Cerebellum (tissue), 4 donors: ENCODE measurements at places on chromosomes 2 and 18.

DNA sequence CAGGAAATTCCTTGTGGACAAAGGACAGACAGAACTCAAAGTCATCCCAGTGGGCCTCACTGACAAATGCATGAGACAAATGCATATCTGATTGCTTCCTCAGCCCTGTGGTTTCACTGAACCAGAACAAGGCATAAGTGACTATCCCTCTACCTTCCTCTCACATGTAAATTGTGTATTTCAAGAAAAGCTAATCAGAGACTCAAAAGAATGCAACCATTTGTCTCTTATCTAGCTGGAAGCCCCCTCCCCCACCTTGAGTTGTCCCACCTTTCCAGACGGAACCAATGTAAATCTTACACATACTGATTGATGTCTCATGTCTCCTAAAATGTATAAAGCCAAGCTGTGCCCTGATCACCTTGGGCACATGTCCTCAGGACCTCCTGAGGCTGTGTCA is 102.0 kb upstream of the TMEM200C start:
- no peak for DNase-seq

DNA sequence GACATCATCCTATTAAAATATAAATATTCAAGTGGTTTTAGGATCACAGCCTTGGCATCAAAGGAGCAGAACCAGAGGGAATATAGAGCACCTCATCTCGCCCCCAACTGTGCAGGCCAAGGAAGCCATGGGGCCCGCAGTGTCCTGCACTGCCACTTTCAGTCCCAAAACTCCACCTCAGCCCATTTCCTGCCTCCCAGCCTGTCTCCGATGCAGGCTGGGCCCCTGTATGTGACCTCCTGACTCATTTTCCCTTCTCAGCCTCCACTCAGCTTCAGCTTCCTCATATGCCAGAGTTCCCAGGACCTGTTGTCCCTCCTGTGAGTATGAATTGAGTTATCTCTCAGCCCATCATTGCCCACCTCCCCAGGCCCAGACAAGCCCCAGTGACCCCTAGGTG is 72.9 kb upstream of the GLI2 start:
- no peak for DNase-seq

GRCh38 chr18:51137891-51138290 is 59.6 kb downstream of the MEX3C start:
- DNase-seq, result no peak

GRCh38 chr2:204172145-204172600 is 235.6 kb downstream of the ICOS start:
- no peak for DNase-seq

DNA sequence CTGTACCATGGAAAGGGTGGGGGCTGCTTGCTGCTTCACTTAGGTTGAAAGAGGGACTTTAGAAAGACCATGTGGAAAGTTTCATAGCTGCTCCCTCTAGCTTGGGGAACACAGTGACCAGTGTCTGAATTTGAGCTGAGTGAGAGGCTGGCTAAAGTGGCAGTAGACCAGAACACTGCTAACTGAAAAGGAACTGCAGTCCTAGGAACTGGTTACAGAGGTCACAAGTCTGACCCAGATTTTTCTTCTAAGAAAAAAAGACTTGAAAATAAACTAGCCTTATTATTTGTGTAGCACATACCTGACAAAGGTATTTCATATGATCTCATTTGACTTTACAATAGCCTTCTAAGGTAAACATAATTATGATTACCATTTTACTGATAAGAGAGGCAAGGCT is 153.6 kb downstream of the FSHR start:
- DNase-seq, result no peak

- DNase-seq, result no peak
Measured at GRCh38 chr2:229526951-229527350, 187.4 kb downstream of the DNER start.

DNA sequence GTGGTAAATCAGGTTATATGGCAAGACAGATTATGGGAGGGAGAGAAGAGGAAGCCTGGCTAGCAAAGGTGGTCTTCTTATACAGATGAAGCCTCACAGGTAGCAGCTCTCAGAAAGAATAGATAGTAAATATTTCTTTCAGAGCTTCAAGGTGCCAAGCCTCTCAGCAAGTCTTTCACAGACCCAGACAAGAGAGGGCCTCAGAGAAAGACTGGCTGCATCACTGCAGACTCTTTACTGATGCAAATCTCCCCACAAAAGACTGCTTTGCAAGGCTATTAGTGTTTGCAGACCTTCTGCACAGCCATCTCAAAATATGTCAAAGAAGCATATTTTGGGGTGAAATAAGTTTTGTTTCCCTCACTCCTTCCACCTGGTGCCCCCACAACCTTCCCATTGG is 372.4 kb upstream of the RND3 start:
- DNase-seq, result no peak

- no peak for DNase-seq
Measured at GRCh38 chr18:8705961-8706790, 820 bp downstream of the MTCL1 start.

DNA sequence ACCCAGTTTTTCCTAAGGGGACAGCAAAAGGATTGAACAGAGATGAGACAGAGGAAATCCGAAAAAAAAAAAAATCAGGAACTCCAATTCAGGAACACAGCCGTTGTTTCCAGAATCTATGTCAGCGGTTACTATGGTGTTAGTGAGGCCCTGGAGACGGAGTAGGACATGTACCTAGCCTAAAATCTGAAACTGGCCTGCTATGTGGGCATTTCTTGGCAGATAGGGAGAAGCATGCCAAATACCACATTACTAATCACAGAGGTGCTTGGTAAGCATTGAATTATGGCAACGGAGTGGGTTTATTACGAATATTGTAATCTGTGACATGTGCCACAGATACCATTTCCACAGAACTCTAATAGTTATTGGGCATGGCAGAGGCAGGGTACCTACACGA is 530.6 kb downstream of the CCDC85A start:
- DNase-seq, result no peak

GRCh38 chr2:4272261-4272858 is 569.0 kb downstream of the DCDC2C start:
- no peak for DNase-seq

GRCh38 chr2:113237604-113238160 is 41.0 kb downstream of the PAX8 start:
- DNase-seq, result no peak

DNA sequence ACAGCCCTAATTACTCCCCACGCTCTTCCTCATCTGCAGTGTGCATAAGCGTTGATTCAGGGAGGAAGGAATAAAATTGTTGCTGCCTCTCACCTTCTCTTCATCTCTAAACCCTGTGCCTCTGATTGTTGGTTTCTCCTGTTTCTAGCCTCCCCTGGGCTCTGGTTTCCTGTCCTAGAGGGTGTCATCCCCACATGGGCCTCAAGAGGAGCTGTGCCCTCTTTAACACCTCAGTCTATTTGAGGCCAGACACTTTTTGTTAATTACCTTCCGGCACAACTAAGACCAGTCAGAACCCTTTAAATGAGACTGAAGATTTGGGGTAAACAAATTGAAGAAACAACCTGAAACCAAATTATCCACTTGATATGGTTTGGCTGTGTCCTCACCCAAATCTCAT is 9.7 kb downstream of the CTAGE1 start:
- DNase-seq, result no peak

- DNase-seq, result no peak
Measured at GRCh38 chr2:61671561-61672315, 133.6 kb upstream of the XPO1 start.

GRCh38 chr2:232349546-232349945 is 29.0 kb upstream of the ALPP start:
- DNase-seq, result no peak

DNA sequence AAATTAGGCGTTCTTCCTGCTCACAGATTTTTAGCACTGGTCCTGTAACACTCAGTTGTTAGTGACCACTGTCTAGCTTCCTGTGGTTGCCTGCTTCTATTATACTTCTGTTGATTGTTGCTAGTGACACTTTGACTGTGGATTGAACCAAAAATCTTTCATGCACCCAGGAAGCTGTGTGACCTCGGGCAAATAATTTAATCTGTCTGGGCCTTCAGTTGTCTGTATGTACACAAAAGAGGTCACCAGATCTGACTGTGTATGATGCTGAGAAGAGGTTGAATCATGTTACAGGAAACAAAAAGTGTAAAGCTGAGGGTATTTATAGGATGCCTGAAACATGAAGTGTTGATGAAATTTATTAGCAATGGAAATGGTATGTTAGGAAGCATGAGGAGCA is 12.7 kb downstream of the ICOS start:
- no peak for DNase-seq

DNA sequence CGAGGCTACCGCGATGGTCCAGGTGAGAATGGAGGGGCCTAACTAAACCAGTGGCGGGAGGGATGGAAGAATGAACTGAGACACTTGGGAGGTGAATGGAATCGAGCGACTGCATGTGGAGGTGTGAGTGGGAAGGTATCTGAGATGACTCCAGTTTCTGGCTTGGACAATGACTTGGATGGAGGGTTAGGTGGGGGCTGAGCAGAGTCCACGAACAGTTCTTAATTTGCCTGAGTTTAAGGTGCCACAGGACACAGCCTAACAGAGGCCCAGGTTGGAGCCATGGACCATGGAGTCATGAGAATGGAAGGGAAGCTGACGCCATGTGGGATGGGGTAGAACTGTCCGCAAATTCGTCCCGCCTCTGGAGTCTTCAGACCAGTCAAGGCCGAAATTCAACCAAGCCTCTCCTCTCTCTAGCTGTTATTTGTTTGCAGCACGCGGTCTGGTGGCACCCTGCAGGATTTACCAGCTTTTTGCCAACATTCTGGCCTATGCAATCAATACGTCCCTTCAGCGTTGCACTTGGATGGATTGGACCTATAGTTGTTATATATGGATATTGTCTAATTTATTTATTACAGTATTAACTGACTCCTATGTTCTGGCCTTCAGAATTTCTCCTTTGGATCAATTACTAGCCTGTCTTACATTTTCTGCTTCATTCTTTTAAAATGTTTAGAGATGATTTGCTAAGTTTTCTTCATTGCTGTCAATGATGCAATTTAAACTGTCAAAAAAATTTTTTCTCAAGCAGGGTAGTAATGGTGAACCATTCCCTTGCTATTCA is 940 bp upstream of the BOLA3 start:
- peak; percentile 13 for DNase-seq

GRCh38 chr2:16067866-16068551 is 127.7 kb downstream of the MYCN start:
- DNase-seq, result no peak

- DNase-seq, result no peak
Measured at GRCh38 chr2:12300019-12300602, 416.6 kb upstream of the TRIB2 start.

DNA sequence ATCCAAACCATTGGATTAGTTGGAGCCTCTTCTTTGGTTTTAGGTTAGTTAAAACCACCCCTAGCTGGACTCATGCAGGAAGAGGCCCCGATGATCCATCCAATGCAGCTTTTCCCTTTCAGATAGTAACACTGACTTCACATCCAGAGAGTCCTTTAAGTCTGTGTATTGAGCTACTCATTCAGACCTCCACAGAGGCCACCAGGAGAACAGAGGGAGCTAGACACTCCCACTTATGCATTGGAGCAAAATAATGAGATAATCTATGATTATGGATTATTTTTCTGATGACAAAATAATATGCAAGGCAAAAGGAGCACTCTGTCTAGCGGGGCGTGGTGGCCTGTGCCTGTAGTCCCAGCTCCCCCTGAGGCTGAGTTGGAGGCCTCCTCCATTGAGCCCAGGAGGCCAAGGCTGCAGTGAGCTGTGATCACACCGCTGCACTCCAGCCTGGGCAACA is 1.6 kb upstream of the ROCK2 start:
- DNase-seq, result no peak

- DNase-seq, result no peak
Measured at GRCh38 chr2:207238831-207239701, 73.3 kb upstream of the KLF7 start.

- no peak for DNase-seq
Measured at GRCh38 chr2:189681203-189681602, 6.7 kb downstream of the ANKAR start.

DNA sequence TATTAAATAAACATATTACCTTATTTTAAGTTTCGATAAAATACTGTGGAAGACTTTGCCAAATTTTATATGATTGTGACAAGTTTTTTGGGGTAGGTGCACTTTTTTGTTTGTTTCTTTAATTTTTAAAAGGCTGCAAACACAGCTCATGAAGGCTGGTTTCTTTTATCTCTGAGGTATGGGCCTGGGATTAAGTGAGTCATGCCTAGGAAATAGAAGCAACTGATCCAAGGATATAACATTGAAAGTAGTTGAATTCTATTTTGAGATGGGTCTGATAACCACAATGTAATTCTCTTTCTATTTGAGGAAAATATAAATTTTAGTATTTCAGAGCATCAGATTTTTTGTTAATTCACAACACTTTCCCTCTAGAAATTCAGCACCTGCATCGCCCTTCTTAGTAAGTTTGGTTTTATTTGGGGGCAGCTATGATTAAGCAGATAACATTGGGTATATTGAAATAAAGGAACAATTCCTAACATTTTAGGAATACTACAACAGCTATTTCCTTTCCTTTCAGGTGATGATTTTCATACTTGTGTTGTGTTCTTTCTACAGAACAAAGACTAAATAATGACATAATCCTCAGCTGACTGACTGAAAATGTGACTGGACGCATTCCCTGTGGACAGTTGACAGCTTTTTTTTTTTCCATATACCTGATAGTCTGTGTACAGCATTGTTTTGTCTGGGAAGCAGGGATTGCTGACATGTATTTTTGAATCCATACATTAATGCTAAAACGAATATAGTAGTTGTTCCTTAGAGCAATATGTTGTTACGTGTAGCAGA is 16.8 kb downstream of the RBM45 start:
- no peak for DNase-seq

DNA sequence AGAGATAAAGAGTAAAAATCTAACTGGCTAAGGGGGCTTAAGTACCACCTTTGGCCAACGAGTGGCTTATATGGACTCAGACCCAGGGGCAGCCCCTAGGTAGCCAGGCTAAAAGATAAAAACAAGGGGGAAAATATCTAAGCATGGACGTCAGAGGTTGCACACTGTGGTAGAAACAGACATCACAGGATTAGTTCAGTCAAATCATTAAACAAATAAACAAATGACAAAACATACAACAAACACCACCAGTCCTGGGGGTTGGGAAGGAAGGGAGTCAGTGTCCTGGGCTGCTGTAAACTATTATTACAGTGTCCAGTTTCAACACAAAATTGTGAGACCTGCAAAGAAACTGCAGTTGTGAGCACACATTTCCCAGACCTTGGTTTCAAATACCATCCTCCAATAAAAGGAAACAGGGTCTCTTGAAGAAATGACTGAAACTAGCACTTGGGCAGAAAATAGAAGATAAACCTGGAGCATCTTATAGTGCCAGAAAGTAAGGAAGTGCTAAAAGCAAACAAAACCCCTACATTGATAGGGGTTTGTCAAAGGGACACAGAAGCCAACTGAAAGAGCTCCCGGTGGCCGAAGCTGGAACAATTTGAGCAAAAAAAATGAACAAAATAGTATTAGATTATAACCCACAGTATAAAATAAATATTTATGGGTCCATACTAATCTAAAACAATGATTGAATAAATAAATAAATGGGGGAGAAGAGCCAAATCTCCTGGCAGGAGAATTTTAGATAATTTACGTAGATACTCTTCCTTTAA is 154.8 kb upstream of the KLF7 start:
- DNase-seq, result no peak

GRCh38 chr2:158478816-158479215 is 22.1 kb downstream of the PKP4 start:
- DNase-seq, result no peak

GRCh38 chr2:88049622-88050021 is 6.0 kb downstream of the KRCC1 start:
- no peak for DNase-seq
